ENCODE measurements at places on chromosomes 5 and 9. TPM values are rescaled to one million over a fixed set of nuclear protein-coding genes. Genes with fewer than 3 reads are reported as not detected.

The SLC34A1 gene
- not detected for total RNA-seq

The FOXD4L4 gene
- total RNA-seq, result 0.25 TPM

The ROPN1L gene
- 0.42 TPM for total RNA-seq

The LRRC19 gene
- not detected for total RNA-seq

The FOXD4L5 gene
- total RNA-seq, result 0.11 TPM

The ARSI gene
- not detected for total RNA-seq

The IGFBPL1 gene
- 0.33 TPM for total RNA-seq

The TAF9 gene
- total RNA-seq, result 118 TPM

The TAL2 gene
- total RNA-seq, result not detected

The AK8 gene
- total RNA-seq, result not detected

The PDCD1LG2 gene
- total RNA-seq, result 24.3 TPM
